ENCODE measurements at places on chromosomes 7 and 10.

DNA sequence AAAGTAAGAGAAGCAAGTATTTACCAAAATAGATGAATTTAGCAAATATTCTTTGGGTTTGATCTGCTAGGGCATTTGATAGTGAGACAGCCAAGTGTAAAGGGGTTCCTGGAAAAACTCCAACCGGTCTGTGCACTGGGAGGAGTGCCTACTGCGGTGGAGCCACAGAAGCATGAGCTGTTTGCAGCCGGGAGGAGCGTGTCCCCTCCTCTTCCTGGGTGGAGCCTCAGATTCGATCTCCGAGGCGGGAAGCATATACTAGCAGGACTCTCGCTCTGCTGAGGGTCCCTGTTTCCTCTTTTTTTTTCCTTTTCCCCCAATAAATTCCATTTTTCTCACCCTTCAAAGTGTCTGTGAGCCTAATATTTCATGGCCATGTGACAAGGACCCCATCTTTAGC, 45.1 kb upstream of the MET start:
- DNase-seq = no peak

DNA sequence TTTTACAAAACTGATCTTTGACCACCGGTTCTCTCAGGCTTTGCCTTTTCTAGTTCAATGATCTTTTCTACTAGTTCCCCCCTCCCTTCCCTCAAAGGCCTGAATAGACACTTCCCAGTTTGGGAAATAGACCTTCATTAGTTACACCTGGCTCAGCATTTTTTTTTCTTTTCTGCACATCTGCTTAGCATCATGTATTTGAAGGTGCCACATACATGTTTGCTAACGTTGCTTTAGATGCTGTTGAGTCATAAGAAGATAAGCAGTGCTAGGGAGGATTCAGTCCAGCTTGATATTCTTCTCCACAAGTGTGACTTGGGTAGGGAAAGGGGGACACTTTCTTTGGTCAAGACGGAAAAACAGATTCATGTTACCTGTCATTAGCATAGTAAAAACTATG, 78.3 kb downstream of the BICC1 start:
- no peak for DNase-seq

GRCh38 chr7:132292803-132293202, 283.5 kb downstream of the PLXNA4 start:
- DNase-seq = peak; percentile 23

DNA sequence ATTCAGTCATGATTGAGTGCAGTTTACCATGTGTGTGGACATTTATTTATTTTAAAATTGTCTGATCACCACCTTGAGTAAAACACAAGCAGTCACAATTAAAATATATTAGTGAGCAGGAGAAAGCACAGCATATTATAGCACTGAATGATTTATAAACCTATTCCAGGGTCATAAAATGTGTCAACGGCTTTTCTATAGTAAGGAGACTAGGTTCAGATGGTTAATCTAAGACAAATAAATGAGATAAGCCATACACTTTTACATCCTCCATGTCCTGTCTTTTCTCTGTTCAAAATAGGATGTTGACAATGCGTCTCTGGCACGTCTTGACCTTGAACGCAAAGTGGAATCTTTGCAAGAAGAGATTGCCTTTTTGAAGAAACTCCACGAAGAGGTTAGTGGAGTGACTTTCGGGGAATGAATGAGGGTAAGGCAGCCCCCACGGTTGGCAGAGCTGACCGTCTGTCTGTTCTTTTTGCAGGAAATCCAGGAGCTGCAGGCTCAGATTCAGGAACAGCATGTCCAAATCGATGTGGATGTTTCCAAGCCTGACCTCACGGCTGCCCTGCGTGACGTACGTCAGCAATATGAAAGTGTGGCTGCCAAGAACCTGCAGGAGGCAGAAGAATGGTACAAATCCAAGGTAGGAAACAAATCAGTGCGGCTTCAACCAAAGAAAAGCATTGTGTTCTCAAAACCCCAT, 5.4 kb downstream of the VIM start:
- DNase-seq = peak; percentile 49

DNA sequence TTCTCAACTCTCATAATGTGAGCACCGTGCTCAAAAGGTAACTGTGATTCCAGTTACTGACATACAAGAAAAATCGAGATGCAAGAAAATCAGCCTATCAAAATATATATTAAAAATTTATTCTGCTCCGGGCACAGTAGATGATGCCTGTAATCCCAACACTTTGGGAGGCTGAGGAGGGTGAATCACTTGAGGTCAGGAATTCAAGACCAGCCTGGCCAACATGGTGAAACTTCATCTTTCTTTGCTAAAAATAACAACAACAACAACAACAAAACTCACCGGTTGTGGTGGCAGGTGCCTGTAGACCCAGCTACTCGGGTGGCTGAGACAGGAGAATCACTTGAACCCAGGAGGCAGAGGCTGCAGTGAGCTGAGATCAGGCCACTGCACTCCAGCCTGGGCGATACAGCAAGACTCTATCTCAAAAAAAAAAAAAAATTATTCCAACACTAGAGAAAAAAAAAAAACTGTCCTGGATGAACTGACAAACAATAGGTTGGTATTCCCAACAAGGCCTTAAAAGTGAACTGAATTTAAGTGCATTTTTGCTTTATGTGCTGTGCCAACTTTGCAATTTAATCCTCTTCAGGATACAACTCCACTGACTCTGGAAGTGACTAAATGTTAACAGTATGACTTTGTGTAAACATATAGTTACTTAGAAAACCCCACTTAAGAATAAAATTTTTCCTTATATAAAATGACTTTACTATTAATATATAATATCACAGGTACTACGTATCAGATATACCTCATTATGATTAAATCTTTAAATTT, 51.1 kb downstream of the JMJD1C start:
- no peak for DNase-seq
